EH (cell line): ENCODE measurements at places on chromosomes 12 and 14.

- no peak for DNase-seq
Observed at GRCh38 chr12:127820271-127820670, 446.7 kb upstream of the TMEM132C start.

DNA sequence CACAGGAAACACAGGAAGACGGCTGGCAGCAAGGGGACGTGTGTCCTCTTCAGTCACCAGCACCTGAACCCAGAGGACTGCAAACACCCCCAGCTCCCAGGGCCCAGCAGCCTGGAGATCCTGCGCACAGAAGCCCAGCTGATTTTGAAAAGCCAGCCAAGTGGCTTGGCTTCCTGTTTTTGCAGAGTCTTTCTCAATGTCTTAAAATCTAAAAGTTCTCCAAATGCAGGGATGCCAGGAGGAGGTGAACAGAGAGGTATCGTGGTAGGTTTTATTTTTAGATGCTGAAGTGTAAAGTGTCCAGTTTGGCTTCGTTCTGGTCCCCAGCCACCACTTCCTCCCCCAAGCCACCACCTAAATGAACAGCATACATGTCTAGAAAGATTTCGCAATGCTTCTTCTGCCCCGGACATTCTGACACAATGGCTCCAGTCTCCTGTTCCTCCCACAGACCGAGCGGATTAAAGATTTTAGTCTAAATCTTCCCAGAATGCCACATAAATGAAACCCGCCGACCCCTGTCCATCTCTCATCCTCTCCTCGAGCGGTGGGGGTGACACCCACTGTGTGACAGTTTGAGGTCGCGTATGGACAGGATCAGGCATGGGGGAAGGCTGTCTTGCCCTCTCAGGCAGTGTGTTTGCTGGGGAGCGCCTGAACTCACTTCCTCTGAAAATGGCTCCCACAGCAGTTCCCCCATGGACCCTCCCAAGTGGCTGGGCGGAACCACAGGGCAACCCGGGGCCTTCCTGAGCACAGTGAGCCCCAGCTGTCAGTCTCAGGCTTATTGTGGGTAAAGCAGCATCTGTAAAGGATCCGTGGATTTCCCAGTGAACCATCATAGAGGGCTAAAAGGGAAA is 41.6 kb downstream of the ITPK1 start:
- DNase-seq: peak; percentile 62

DNA sequence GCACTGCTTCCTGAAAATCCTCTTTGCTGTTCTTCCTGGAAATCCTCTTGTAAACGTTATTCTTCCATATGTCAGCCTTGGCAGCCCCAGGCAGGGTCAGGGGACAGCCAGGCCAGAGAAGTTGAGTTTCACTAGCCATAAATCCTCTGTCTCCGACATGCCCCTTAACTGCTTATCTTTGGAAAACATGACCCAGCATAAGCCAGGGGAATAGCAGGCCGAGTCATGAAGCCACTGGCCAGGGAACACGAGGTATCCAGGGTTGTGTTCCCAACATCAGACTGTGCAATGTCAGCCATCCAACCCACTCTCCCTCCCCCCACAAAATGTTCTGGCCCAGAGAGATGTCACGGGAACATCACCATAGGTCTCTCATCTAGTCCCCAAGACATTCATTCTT is 453.9 kb downstream of the MED13L start:
- no peak for DNase-seq

DNA sequence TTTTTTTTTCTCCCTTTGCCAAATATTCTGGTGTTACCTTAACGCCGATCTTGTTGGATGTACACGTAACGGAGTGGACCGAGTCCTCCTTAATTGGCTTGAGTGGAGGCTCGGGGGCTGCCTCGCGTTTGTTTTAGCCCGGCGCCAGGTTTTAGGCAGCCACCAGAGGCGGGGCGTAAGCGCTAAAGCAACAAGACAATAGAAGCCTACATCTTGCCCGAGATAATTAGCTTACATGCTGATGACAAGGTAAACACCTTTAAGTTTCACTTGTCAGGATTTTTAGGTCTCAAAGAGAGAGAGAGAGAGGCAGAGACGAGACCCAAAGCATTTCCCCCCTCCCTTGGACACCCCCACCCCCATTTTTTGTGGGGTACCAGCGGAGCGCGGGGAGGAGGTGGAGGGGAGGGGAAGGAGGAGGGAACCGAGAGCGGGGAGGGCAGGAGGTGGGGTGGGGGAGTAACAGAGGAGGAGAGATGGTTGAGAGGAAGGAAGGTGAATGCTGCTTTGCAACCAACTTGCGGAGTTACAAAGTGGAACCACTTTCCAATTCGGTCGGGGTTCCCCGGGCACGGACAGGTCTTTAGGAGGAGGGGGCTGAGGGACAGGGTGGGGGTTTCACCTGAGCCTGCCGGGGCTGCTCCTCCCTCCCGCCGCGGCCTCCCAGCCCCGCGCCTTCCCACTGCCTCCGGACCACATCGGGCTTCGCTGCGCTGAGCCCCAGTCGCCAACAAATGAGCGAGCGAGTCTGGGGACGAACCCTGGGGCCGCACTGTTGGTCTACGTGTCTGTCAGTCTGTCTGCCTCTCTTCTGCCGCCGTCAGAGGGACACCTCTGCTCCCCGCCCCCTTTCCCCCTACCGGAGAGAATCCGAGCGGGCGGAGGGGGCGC is at the start of gene NKX2-1:
NKX2-1 (minus strand) TSS at position 802 of the 891 bp plus-strand sequence; CDS start at position 699, 103 bp downstream.
- peak; percentile 3 for DNase-seq

DNA sequence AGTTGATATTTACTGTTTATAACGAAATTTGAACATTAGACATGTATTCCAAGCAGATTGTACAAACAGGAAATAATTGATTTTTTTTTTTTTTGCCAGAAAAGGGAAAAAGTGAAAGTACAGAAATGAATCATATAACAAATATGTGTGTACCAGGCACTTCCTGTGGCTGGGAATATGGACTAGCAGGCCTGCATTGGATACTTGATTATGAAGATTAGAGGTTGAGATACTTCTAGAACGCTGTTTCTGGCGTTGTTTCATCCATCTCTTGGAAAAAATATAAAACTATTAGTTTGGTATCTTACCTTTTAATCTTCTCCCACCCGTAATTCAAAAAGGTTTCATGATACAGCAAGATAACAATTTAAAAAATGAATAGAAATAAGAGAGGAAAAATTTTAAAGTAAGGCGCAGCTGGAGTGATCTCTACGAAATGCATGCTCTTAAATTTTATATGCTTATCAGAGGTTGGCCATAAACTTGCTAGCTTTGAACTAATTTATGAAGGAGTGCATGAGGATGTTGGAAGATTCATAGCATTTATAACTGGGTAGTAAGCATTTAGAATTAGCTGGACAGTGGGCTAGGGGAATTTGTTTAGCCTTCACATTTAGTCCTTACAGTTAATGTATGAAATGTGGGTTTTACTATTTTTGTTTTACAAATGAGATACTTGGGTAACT is 90.8 kb downstream of the AEBP2 start:
- peak; percentile 74 for DNase-seq

DNA sequence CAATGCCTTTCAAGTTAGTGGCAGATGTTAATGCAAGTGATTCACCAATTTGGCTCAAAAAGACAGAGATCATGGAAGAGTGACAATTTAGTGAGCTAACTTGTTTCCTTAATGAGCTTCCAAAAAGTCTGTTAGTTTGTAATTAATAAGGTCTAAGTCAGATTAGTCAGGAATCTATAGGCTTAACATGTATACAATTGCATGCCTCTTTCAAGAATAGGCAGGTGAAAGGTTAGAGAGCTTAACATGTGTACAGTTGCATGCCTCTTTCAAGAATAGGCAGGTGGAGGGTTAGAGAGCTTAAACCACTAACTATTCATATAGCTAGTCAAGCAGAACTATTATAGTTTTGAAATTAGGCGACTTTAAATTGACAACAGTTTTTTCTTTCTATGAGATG is 663.8 kb downstream of the C12orf50 start:
- DNase-seq: no peak
